ENCODE measurements at places on chromosomes 1 and 21. TPM values are rescaled to one million over a fixed set of nuclear protein-coding genes. Genes with fewer than 3 reads are reported as not detected.

The CD1C gene
- not detected for total RNA-seq

DNA sequence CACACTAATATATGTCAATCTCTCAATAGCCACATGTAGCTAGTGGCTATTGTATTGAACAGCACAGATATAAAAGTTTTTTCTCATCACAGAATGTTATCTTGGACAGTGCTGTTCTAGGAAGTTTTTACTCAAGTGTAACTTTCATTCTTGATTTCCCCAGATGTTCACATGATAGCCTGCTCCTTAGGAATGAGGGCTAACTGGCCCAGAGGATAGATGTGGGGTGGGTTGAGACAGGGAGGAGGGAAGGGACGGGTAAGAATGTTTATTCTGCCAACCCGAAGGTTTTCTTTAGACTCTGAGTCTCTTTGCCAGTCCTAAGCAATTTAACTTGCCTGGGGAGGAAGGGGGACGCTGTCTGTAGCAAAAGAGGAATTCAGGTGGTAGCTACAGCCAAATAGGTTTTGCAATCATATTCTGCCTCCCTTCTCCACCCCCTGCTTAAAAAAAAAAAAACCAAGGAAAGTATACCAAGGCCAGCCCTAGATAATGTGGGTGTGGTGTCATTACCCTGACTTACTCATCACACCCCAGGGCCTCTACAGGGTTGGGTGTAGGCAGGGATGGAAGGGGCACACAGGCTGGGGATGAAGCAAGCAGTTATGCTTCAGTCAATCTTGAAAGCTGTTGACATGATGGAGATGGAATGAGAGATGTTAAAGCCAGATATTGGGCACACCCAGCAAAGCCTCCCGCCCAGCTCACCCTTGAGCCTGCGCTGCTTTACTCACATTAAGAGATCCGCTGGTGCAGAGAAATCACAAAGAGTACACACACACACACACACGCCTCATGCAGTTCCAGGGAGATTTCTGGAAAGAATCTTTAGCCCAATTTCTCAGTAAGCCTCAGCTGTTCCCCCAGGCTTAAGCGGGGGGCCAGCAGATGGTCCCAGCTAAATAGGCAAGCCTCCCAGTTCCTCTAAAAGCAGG lies 59.9 kb downstream of the PLXNA2 start:
- peak; percentile 88 for DNase-seq

GRCh38 chr21:30447056-30447455 lies 7.0 kb downstream of the KRTAP15-1 start:
- DNase-seq = no peak

- no peak for DNase-seq
Observed at GRCh38 chr1:180271272-180272255, 41.5 kb downstream of the LHX4 start.

DNA sequence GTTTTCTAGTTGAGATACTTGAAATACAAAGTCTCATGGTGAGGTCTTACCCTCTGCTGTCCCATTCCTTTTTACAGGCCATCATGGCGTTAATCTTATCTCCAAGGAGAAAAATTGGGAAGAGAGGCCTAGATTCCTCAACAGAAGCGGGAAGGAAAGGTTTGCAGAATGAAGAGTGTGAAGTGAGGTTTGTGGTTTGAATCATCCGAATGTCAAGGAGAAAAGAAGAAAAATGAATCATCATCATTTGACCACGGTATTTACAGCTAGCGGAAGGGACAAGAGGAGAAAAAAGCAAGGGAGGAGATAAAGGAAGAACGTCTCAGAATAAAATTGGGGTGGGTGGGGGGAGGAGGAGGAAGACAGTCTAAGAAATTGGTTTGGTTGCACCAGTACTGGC lies 935 bp upstream of the COG2 start:
- no peak for DNase-seq
